Cardiac septum (tissue), 1 donor: ENCODE measurements at places on chromosomes 1 and 21. TPM values are rescaled to one million over a fixed set of nuclear protein-coding genes. Genes with fewer than 3 reads are reported as not detected.

GRCh38 chr1:223842784-223843183 lies 3.0 kb downstream of the TP53BP2 start:
- DNase-seq: no peak

DNA sequence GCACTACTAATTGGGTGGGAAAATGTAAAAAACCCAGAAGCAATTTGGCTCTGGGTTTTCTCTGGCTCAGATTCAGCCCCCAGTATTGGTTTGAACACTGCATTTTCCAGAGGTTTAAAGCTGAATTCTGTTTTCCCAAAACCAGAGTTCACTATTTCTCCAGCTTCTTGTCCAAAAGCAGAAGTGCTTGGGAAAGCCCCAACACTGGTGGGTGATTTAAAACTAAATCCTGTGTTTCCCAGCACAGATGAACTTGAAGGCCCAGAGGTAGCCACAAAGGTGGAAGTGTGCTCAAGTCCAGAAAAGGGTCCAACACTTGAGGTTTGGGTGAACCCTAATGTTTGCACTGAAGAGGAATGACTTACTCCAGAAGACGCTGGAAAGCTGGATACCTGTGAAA lies 678 bp downstream of the MCM3AP start:
- DNase-seq: no peak

GRCh38 chr1:209249280-209249670 lies 334.2 kb upstream of the CAMK1G start:
- DNase-seq: no peak

- DNase-seq: no peak
Measured at GRCh38 chr1:221841251-221841982, 99.5 kb upstream of the DUSP10 start.

The TMEM61 gene
- total RNA-seq: not detected

The FAM151A gene
- total RNA-seq: 0.22 TPM

The CRABP2 gene
- 3.7 TPM for total RNA-seq

GRCh38 chr21:45323487-45324311 lies 36.0 kb upstream of the POFUT2 start:
- no peak for DNase-seq

The H6PD gene
- 28.9 TPM for total RNA-seq

DNA sequence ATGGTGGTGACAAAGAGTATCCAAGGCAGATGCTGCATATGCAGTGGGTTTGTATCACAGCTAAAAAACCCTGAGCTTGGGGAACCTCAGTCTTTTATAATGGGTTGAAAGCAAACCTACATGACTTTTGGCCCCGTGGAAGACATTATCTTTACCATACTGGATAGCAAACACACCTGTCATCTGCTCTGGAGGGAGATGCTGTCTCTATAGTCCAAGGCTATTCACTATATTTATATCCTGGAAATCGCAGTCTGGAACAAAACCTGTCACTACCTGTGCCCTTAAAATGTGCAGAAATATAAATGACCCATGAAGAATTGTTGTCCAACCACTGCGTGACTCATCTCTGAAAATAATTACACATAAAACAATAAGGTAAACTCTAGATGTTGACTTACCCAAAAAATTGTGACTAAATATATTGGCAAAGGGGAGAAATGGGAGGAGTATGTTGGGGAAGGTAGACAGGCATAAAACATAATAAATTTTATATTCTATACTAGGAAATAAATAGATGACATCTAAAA lies 121.0 kb upstream of the CXADR start:
- DNase-seq: no peak

- peak; percentile 56 for DNase-seq
Measured at GRCh38 chr1:154463512-154463990, 38.5 kb upstream of the TDRD10 start.

The SNX7 gene
- 16.4 TPM for total RNA-seq

- no peak for DNase-seq
Measured at GRCh38 chr1:102858695-102859094, 249.6 kb downstream of the COL11A1 start.

The CLCN6 gene
- 26.3 TPM for total RNA-seq

DNA sequence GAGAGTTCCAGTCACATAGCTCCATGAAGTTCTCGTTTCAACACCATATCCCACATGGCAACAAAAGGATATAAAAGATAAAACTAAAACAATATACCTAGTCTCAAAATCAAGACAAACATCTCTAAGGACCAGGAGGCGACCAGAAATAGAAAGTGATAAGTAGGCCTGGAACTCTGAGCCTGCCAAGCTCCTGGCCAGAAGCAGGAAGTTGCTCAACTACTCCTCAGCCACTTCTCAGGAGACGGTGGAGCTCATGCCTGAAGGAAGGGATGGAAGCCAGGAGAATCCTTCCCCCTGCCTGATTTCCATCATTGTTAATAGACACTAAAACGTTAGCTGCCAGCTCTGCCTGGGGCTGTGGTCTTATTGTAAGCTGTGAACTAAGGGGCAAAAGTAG lies 94.7 kb downstream of the DISP1 start:
- no peak for DNase-seq

DNA sequence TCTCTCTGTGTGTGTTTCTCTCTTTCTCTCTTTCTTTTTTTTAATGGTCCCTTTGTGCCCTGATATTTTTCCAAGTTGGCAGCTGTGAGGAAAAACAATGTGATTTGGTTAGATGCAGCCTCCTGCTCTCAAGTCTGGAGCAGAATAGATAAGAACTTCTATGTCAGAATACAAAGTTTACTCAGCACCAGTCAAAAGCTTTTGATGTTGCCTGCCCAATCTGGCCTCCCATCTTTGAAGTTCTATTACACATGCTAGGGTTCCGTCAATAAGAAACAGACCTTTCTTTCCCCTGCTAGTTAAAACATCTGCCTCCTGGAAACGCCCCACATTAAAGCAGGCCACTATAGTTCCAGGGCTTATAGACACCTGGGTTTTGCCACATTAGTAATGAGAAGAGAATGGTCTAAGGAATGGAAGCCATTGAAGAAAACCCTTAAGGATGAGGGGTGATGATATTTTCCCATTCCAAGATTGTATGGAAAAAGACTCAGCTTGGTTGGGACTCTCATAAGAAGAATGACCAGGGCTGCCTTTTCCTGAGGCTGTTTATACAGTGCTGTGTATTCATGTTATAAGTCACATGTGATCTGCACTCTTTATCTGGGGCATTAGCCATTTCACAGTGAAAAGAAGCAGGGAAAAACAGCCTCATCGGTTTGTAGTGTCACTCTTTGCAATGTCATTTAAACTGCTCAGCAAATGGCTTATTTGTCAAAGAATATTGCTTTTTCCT lies 414.7 kb upstream of the PROX1 start:
- DNase-seq: no peak

- DNase-seq: no peak
Measured at GRCh38 chr1:62110198-62110817, 84.3 kb upstream of the L1TD1 start.

DNA sequence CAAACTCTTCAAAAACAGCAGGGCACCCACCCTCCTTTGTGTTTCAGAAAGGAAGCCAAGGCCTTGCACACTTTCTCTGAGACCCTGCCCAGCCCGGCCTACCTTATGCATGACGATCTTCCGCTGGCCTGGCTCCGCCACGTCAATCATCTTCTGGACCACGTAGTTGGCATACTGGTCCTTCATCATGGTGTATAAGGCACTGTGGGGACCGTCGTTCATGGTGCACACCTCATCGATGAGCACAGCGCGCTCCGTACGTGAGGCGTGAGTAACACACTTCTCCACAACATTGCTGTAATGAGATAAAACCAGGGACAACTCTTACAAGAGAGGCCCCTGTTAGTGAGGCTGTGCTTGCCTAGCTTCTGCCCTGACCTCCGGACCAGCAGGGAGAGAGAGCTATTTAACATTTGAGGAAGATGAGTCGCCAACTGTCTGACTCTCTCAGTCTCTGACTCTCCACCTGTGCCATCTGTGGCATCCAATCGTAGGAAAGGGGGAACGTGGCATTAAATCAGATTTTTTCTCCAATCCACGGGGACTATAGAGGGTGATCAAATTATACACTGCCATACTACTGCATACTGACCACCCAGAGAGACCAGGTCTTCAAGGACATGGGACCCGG lies 28.1 kb upstream of the SDC3 start:
- no peak for DNase-seq
